Brain (organoid and tissue), 16 donors: ENCODE measurements at places on chromosomes 3 and 15.

GRCh38 chr3:114213627-114214541, 23.5 kb downstream of the ZNF80 start:
- DNase-seq, result peak; percentile 84

DNA sequence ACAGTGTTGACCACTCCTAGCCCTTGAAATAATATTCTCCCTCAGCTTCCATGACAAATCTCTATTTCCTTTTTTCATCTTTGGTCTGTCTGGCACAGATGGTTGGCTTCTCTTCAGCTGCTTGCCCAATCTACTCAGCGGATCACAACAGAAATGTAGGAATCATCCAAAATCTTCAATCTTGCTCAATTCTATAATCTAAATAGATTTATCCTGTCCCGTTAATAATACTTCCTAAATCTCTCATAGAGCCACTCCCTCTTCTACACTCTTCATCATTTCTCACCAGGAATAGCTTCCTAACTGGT, 3.8 kb downstream of the PEAK1 start:
- DNase-seq, result no peak

- no peak for DNase-seq
Observed at GRCh38 chr3:161213644-161214043, 7.5 kb upstream of the NMD3 start.

GRCh38 chr3:113088616-113089015, 97.8 kb downstream of the GTPBP8 start:
- DNase-seq, result no peak

- DNase-seq, result peak; percentile 88
Observed at GRCh38 chr15:94670438-94671034, 439.2 kb downstream of the MCTP2 start.

GRCh38 chr15:31200735-31201151, 99.2 kb upstream of the TRPM1 start:
- peak; percentile 81 for DNase-seq

DNA sequence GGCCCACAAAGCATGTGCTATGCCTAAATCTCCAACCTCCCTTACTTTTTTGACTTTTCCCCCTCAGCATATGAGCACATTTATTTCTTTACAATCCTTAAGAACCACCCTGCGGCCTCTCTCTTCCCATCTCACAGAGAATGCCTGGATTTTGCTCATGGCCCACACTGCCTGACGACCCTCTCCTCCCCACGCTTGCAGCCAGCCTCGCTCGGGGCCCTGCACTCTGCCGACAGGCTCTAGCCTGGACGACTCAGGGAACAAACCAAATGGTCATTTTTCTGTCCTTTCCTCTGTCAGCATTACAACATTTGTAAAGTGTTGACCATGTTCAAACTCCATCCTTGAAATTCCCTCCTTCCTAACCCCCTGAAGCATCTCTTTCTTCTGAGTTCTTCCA, 11.7 kb downstream of the HES1 start:
- no peak for DNase-seq

- no peak for DNase-seq
Observed at GRCh38 chr3:28301688-28302087, 46.8 kb upstream of the ZCWPW2 start.

GRCh38 chr3:15860014-15860934, 62.5 kb upstream of the ANKRD28 start:
- DNase-seq, result peak; percentile 75

GRCh38 chr3:64693031-64693430, 5.2 kb upstream of the ADAMTS9 start:
- DNase-seq, result no peak

DNA sequence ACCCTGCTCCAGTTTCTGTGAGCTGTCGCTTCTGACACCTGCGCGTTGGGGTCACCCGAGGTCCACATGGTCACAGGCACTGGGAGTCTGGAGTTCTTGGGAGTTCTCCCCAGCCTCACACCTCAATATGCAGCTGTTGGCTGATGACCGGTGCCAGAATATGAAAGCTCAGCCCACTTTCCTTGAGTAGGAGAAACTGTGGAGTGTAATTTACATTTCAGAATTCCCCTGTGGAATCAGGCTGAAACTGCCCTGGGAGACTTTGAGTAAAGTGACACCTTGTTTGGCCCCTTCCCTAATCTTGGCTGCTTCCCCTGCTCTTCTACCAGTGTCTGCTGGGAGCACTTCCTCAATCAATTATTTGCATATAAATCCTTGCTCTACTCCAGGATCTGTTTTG, 255.9 kb downstream of the NFKBIZ start:
- DNase-seq, result no peak

- DNase-seq, result no peak
Observed at GRCh38 chr3:52121464-52121805, 32.8 kb downstream of the POC1A start.

GRCh38 chr3:25397150-25397549, 30.9 kb upstream of the RARB start:
- DNase-seq, result no peak

DNA sequence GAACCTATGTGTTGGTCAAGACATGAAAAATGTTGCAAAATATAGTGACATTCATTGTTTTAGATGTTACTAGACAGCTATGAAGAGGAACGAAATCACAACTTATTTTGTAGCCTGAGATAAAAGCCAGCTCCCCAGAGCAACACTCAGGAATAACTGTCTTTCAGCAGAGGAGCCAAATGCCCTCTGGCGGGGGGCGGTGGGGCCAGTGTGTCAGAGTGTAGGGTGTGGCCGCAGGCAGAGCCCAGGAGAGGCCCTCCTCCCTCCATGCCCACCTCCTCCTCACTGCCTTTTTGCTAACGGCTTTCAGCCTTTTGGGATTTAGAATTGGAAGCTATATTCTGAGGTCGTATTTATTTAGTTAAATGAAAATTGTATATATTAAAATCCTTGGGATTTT, 16.9 kb downstream of the APOD start:
- no peak for DNase-seq

GRCh38 chr3:129016720-129017483, 15.8 kb downstream of the EFCC1 start:
- DNase-seq, result no peak

GRCh38 chr3:194296454-194297263, 54.5 kb downstream of the CPN2 start:
- peak; percentile 84 for DNase-seq

DNA sequence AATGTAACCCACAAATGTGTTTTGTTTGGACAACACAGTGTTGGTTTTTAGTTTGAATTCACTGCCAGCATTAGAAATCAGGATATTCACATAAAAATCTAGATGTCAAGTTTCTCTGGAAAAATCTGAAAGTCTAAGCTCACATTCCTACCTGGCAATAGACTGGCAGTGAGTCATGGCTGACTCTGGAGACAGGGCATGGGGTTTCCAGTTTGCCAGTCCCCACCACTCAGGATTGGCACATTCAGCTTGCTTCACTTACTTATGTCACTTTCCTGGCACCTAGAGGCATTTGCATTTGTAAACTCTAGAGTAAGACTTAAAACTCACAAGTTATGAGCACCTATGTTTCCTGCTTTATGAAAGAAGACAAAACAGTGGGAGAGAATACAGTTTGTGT, 19.1 kb upstream of the SEC61A1 start:
- no peak for DNase-seq

DNA sequence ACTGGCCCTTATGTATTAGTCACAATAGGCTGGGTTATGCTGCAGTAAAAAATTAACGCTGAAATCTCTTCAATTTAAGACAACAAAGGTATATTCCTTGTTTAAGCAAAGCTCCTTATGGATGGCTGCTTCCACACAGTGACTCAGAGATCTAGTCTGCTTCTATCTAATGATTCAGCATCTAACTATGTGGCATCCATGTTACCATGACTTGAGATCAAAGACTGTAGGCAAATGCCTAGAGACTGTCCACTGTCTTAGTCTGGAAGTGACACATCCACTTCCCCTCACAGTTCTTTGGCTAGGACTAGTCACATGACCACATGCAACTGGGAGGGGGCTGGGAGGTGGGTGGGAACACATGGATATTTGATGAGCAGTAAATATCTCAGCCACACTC, 61.3 kb upstream of the PSMD6 start:
- no peak for DNase-seq

GRCh38 chr3:165636684-165637015, 200.6 kb downstream of the BCHE start:
- DNase-seq, result no peak

DNA sequence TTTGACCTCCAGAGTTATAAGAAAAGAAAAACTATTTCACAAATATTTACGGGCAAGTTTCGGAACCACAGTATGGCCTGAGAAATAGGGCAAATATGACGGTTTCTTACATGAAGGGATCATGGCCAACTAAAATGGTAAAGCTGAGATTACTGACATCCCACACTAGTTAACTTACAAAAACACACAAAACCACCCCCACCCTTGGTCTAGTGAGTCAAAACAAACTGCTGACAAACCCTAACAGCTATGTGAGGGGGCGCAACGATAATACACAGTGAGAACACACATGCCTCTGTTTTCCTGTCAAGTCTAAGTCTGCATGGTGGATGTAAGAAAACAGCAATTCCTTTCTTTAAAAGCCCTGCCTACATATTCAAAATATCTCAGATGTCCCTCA, 32.3 kb downstream of the CBLB start:
- DNase-seq, result no peak

DNA sequence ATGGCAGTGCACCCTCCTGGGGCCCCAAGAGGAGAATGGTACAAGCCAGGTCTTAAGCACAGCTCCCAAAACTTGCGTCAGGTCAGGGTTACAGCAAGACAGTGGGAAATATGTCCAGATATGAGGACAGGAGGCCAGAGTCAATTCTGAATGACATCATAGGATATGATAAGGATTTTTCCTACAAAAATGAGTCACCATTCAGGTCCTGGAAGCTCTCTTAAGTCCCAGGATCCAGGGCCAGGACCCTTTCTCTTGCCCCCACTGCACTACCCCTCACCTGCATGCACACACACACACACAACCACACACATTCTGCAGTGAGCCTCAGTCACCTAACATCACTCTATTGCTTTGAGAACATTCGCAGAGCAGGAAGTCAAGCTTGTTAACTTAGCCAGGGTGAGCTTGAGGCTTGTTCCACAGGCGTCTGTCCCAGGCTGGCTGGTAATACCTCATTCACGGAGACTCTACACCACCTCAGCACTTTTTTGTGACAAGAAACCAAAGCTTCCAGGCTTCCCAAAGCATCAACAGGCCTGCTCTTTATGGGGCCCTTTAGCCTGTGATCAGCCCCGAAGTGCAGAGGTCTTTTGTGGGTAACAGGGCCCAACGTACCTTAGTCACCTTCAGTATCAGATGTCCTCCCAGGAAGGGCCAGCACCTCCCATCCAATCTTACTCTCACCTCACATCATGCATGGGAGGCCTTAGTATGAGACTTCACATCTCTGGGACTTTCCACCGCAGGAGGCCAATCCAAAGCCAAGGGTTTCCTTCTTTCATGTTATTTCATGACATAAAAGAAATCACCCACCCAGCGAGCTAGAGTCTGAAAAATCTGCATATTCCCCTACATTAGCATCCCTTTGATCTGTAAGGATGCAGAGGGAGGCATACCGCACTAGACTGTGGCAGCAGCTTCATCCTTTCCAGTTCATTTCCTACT, 74.0 kb upstream of the LIPC start:
- DNase-seq, result no peak

- no peak for DNase-seq
Observed at GRCh38 chr15:73683257-73683776, 866 bp upstream of the CD276 start.
